ENCODE measurements at places on chromosomes 13 and 19.

DNA sequence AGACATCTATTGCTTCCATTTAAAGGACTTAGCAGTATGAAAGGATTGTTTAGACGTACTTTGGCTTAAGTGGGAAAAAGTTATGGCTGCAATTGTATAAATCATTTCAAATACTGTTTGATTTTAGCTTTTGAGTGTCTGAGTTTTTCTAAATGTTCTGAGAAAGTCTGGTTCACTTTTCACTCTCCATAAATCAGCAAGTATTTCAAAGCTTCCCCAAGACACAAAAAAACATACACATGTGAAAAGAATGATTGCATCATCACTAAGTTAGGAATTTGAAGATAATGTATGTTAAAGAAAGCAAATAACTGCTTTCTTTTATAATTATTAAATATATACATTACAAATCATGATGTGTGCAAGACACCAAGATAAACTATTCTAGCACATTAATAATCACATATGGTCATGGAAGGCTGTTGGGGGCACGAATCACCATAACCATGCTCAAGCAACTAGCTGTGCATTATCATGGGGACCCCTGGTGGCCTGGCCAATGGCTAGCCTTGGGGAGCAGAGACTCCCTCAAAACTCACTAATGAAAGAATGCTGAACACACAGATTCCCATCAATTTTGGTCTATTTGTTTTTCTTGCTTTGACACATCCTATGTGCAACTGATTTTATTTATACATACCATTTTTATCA is 111.1 kb downstream of the MIPEP start:
- DNase-seq, result no peak

- no peak for DNase-seq
Observed at GRCh38 chr13:48154671-48155070, 59.8 kb upstream of the MED4 start.

DNA sequence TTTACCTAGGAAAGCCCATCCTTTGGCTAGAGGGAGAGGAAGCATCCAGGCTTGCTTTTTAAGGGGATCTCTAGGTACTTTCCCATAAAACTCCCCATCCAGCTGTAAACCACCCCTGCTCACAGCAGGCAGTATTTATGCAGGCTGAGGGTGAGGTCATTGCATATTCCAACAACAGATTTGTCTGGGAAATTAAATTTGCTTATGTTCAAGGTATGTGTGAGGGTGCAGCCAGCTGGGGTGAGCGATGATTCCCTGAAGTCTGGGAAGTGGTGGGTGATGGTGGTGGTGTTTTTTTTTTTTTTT is 96.3 kb upstream of the C1QTNF9B start:
- DNase-seq, result no peak

- DNase-seq, result no peak
Observed at GRCh38 chr13:52903320-52903719, 54.9 kb upstream of the PCDH8 start.

DNA sequence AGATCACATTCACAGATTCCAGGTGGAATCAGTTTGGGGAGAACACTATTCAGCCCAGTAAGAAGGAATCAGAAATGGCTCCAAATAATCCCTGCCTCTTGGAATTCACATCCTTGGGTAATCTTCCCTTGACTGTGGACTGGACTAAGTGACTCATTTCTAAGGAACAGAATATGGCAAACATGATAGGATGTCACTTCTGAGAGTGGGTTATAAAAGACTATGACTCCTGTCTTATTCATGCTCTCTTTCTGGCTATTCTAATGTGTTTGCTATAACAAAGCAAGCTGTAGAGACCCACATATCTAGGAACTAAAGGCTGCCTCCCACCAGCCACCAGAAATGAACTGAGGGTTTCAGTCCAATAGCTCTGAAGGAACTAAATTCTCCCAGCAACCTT is 37.8 kb downstream of the MBD3L2B start:
- DNase-seq, result no peak

DNA sequence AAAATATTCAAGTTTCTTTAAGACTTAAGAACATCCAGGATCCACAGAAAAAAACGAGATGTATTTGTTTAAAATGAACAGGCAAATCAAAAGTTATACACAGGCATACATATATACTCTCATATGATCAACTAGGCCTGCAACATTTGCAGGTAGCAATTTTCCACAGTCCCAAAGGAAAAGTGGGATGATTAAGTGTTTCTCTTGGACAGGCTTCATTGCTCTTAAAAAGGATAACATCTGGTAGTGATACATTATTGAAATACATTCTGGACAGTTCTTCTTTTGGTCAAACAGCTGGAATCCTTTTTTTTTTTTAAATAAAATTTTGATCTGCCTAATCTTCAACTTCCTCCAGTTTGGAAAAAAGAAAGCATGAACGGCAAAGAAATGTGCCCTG is 114.8 kb upstream of the TDRD3 start:
- no peak for DNase-seq

DNA sequence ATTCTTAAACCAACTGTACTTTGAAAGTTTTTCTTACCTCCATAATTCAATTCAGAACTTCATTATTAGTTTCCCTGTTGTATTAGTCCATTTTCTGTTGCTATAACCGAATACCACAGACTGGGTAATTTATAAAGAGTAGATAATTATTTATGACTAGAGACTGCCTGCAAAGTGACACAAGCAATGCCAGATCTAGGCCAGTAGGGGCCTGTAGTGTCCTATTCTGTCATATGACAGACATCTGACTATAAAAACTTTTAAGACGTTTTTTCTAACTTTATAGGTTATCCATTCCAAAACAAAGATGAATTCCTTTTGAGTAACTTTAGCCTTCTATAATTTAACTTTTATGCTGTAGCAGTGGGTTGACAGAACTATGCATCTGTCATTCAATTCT is 2783.8 kb downstream of the PCDH9 start:
- DNase-seq, result no peak

- DNase-seq, result no peak
Observed at GRCh38 chr19:31166206-31166605, 183.0 kb downstream of the TSHZ3 start.

Data from large intestine (tissue), 12 donors.